ENCODE measurements at places on chromosomes 5 and 9.

DNA sequence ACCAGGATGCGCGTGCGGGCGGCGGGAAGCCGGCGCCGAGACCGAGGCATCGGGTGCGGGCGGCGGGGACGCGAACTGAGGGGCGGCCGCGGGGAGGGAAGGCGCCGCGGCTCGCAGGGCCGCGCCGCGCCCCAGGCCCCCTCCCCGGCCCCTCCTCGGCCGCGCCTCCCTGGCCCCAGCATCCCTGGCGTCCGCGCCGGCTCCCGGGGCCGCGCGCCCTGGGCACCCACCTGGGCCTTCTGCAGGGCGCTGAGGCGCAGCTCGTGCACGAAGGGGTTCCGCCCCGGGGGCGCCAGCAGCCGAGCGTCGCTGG lies 324 bp downstream of the LPCAT1 start:
- DNase-seq = no peak

DNA sequence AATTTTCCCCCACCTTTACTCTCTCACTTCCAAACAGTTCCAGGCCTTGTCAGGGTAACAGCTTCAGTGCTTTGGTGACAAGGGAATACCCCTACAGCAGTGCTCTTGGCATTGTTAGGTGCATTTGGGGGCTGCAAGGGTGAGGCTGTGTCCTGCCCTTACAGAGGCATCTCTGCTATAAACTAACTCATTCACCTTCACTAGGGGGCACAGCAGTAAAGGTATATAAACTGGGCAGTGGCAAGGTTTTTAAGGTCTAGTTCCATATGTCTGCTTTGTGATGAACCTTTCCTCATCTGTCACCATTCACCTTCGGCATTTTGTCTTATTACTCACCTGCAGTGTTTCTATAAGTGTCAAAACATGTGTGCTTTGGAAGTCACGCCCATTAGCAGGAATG lies 79.1 kb upstream of the GPR151 start:
- no peak for DNase-seq

- peak; percentile 12 for DNase-seq
These were observed 1026.9 kb downstream of the MAT2B start for GRCh38 chr5:164532235-164532900.

DNA sequence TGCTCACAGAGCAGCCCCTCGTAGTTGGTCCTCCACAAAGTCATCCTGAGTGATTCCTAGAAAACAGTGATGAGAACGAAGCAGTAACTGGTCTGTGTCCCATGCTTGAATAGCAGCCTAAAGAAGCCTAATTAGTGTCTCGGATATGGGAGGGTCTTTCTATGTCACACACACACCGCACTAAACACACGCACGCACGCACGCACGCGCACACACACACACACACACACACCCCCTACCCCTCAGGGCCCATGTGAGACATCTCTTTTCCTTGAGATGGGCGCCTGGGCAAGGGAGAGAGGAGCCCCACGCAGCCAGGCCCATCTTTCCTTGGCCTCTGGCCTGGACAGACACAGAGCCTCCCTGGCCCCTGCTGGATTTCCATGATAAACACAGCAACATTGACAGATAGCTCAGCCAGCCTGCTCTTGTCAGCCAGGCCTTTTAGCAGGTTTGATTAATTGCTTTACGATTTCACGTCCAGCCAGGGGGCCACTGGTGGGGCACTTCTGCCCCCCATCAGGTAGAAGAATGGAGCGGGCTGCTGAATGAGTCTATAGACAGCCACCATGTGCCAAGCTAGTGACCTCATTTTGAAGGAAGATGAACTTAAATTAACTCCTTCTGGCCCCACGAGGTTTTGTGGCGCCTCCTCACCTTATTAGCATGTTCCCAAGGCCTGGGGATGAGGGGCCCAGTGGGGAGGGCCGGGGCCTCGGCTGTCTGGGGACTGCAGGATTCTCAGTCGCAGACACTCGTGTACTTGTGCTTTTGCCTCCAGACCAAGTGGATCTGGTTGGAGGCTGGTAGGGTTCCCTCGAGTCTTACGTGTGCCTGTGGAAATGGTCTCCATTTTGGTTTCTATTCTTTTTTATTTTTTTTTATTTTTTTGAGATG lies 36.2 kb upstream of the PRDM12 start:
- no peak for DNase-seq

DNA sequence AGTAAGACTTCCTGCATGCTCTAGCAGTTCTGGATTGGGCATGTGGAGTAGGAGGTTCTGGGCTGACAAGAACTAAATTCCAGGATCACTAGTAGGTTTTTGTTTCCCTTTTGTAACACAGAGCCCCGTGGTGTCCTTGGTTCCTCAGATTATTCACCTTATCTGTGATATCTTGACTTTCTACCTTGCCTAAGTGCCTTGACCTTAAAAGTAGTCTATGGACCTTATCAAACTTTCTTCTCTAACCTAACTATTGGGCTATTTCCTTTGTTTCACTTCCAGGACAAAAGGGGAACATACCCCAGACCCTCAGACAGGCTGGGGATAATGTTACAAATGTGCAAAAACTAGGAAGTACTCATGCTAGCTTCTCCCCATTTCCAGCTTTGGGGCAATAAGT lies 595.3 kb downstream of the PSAT1 start:
- no peak for DNase-seq

GRCh38 chr9:108259917-108260675 lies 595.7 kb downstream of the ACTL7B start:
- DNase-seq = peak; percentile 90

DNA sequence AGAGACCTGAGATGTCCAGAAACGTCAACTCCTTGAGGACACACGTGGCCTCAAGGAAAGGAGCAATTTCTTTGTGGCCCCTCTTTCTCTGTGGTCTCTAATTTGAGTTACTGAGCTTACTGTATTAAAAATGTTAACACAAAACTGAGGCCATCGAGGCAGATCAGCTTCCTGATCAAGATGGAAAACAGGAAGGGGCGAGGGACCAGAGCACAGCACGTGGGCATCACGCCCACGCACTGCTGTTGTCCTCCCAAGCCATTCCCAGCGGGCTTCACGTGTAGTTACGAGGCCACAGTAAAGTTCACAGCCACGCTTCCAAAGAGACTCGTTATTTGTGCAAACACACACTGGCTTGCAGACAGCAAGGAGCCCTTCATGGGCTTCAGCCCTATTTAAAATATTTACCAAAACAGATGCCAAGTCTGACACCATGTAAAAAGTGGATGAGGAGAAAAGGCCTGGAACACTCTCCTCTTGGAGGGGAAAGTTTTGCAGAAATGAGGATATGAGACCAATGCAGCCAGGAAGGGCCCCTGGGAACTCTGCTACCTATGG lies 149.5 kb downstream of the ROR2 start:
- no peak for DNase-seq

DNA sequence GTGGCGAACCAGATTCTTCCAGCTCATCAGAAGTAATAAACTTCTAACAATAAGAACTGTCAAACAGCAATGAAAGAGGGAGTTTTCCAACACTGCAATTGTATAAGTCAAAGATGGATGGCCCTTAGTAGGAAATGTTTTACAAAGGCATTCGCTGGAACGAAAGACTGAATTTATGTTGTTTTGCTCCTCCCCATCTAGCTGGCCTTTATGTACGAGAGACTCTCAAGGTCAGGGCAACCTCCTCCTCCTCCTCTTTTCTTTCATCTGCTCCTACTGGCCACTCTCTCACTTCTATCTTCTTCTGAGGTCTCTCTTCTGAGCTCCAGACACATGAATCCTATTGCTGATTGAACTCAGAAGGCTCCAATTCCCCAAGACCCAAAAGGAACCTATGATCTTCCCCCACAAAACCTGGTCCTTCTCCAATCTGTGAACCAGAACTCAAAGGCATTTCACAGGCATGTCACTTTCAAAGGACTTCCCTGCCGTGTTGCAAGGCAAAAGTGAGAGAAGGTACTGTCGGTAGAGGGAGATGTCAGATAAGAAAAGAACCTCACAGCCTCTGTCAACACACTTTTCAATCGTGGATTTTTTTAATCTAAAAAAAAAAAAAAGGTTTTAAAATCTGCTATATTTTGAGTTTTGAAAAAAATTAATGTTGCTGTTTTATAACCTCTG lies 28.5 kb upstream of the PUM3 start:
- DNase-seq = no peak

GRCh38 chr9:136244969-136245218 lies 718 bp downstream of the QSOX2 start:
- no peak for DNase-seq

DNA sequence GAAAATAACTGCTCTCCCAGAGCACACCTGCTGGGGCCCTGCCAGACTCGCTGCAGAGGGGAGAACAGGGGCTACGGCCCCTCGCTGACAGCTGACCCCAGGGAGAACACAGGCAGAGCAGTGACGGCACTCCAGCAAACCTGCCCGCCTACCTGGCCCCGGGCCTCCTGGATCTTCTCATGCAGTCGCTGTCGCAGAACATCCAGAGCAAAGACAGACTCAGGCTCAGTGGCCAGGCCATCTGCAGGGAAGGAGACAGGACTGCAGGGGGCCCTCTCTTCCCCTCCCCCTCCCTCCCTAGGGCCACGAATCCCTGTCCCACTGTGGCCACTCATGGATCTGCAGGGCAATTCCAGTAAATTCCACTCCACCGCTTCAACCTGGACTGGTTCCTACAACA lies 2.4 kb downstream of the SURF6 start:
- no peak for DNase-seq

GRCh38 chr5:33850100-33850594 lies 41.6 kb downstream of the ADAMTS12 start:
- DNase-seq = no peak

GRCh38 chr5:1484730-1485578 lies 38.8 kb downstream of the LPCAT1 start:
- no peak for DNase-seq

DNA sequence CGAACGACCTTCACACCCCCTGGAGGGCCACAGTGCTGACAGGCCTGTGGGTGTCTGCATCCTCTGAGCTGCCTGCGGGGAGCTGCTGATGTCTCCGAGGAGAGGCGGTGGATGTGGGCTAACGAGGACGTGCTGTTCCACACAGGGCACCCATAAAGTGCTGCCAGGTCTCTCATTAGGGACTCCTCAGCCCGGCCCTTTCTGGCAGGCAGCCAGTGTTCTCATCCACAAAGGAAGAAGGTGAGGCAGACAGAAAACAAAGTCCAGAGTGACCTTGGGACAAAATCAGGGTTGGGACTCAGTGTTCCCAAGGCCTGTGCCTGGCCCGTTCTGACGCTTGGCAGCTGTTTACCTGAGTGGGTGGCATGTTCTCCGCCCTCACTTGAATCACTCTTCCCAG lies 29.3 kb downstream of the CARTPT start:
- peak; percentile 13 for DNase-seq

- peak; percentile 98 for DNase-seq
These were observed 210.2 kb upstream of the ACTBL2 start for GRCh38 chr5:57692582-57693487.

GRCh38 chr5:148956477-148957385 lies 106.1 kb downstream of the SH3TC2 start:
- DNase-seq = peak; percentile 56

DNA sequence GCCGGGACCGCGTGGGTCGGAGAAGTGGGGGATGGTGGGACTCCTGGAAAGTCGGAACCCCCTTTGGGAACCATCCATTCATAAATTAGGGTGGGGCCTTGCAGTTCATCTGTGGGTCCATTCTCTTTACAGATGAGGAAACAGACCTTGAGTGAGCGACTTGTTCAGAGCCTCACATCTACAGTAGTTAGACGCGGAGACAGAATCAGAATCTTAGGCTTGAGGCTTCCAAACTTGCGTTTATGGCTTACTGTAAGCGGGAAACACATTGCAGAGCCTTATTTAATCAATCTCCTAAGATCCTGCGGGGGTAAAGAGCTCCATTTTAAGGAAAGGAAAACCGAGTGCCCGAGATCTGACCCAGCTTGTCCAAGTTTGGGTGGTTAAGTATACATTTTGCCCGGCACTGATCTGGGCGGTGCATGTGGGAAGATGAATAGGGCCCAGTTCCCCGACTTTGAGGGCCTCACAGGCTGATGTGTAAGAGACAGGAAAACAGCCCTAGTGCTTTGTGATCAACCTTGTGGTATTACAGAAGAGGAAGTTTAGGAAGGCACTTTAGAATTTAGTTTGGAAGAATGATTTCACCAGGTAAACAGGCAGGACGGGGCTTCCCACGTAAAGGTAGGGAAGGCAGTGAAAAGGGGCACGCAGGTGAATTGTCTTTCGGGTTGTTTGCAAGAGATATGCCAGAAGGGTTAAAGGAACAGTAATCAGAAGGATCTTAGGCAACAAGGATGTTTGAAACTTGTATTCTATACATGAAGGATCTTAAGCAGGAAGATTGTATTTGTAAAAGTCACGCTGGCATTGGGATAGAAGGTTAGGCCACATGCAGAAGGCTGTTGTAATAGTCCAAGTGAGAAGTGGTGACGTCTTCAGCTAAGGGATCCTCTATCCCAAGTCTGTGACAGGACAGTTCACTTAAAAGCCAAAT lies 744 bp downstream of the TARS1 start:
- peak; percentile 67 for DNase-seq

DNA sequence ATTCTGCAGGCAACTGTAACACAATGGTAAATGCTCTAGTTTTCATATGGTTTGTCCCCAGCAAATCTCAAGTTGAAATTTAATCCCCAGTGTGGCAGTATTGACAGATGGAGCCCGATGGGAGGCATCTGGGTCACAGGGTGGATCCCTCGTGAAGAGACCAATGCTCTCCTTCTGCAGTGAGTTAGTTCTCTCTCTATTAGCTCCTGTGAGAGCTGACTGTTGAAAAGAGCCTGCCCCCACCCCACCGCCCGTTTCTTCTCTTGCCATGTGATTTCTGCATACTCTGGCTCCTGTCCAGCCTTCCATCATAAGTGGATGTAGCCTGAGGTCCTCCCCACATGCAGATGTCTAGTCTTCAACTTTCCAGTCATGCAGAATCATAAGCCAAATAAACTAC lies 27.0 kb downstream of the IARS1 start:
- DNase-seq = no peak

DNA sequence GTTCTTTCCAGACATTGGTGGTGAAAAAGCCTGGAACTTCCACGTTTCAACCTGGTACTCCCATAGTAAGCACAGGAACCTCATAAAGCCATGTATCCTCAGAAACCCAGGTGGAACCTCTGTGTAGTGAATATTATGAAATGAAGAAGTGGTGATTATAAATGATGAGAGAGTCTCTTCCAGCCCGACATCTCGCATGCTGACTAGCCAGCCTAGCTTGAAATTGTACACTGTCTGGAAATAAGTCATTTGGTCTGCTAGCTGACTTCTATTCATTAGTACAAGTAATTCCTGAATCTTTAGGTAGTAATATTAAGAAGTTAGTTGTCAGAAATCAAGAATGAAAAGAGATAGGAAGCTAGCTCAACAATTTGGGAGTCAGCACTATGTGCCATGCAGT lies 203.3 kb downstream of the CWC27 start:
- no peak for DNase-seq

- no peak for DNase-seq
These were observed at the start of gene STK32A for GRCh38 chr5:147234825-147235635. STK32A (plus strand) TSS chr5:147235026; CDS start chr5:147239635, 4,609 bp downstream.

DNA sequence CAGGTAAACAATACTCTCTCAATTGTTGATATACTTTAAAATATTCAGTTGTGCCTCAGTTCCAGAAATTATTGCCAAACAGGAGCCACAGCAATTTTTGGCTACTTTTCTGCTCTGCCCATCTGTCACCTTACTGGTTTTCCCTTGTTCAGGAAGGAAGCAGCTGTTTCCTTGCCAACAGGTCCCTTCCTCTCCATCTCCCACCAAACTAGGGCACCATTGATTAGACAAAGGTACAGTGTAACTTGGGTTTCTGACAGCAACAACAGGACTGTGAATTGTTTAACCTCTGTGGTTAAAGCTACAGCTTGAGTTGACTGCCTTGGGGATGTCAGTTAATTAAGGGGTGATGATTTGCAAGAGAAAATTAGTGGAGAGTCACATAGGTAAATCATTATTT lies 76.9 kb downstream of the PIP5K1B start:
- no peak for DNase-seq

All from RWPE1 (cell line).